ENCODE measurements at places on chromosomes 16 and 17.

- DNase-seq, result peak; percentile 98
These were observed 7.7 kb upstream of the PPL start for GRCh38 chr16:4944333-4945281.

DNA sequence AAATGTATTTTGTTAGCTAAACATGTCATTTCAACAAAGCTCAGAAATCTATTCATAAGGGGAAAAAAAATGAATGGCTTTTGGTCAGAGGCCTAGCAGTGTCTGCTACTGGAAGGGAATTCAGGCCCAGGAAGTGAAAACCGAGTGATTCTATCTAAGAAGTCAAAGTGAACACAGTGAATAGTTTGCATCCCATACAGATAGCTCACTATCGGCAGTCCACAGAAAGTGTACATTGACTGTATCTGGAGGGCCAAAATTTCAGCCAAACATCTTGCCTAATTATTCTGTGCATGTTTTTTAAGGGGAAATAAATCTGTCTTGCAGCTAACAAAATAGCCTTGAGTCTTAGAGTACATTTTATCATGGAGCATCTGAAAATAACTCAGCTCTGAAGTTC lies 214.4 kb upstream of the CACNG5 start:
- DNase-seq, result no peak

GRCh38 chr17:39144416-39144840 lies 7.0 kb downstream of the PLXDC1 start:
- no peak for DNase-seq

GRCh38 chr16:57677622-57678369 lies 9.7 kb downstream of the ADGRG3 start:
- DNase-seq, result no peak
